Head of caudate nucleus (tissue), 42 donors: ENCODE measurements at places on chromosomes 13 and 19.

- DNase-seq = no peak
These were observed 663.8 kb downstream of the LIG4 start for GRCh38 chr13:107551521-107551920.

GRCh38 chr19:28966737-28967399, 246.1 kb downstream of the UQCRFS1 start:
- DNase-seq = no peak

DNA sequence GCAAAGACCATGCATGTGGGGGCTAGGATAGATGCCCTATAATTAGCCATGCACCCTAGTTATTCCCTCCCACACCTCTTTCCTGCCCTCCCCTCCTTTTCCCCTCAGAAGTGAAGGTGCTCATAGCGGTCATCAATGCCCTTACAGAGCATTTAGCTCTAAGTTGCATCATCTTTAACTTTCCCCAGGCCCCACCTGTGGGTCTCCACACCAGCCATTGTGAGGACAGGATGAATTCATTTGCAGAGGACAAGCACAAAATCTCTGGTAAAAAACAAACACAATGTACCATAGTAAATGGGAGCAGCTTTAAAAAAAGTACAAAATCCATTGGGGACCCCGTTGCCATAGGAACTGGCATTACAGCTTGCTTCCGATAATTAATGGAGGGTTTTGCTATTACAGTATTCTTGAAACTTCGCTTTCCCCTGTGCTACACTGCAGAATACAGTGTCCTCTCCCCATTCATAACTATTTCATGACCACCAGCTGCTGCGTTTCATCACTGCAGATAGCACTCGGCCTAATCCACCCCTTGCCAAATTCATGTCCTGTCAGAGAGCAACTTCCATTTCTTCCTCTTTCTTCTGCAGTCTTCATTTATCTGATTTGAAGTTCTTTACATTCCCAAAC, 110.5 kb downstream of the ZDHHC20 start:
- no peak for DNase-seq

DNA sequence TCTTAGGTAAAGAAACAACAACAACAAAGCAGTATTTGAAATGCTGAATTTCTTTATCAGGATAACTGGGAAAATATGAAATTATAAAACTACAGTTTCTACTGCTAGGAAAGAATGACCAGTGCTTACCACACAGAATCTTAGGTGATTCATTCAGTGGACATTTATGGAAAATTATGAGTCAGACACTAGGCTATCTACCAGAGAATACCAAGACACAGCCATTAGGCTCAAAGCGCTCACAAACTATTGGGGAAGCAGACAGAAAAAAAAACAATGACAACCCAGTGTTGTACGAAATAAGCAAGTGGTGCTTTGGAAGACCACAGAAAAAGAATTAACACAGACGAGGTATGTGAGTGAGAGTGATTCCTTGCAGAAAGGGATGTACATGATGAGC, 1019.5 kb downstream of the PCDH9 start:
- DNase-seq = no peak

- no peak for DNase-seq
These were observed 113.3 kb downstream of the SIPA1L3 start for GRCh38 chr19:38020311-38020710.

DNA sequence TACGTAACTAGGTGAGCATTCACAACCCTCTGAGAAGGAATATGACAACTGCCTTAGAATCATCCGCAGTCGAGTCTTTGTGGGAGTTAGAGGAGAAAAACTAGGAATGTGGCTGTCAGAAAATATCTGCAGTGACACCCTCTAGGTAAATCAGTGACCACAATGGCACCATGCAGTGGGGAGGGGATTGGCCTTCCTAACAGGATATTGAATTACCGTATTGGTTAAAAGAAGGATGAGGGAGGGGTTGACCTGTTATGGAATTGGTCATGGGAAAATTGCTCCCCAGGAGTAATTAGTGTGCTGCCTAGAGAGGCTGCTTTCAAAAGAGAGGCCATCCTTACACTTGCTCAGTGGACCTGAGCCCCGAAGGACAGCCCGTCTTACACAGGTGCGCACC, 205.6 kb upstream of the SOX1 start:
- DNase-seq = no peak

- DNase-seq = no peak
These were observed 14.9 kb downstream of the DPF1 start for GRCh38 chr19:38209152-38209551.

GRCh38 chr19:33677745-33678426, 56.1 kb downstream of the CHST8 start:
- no peak for DNase-seq

- DNase-seq = no peak
These were observed 121.6 kb upstream of the SGCG start for GRCh38 chr13:23059173-23059572.

- DNase-seq = no peak
These were observed 1303.0 kb downstream of the EFNB2 start for GRCh38 chr13:105232439-105232838.

DNA sequence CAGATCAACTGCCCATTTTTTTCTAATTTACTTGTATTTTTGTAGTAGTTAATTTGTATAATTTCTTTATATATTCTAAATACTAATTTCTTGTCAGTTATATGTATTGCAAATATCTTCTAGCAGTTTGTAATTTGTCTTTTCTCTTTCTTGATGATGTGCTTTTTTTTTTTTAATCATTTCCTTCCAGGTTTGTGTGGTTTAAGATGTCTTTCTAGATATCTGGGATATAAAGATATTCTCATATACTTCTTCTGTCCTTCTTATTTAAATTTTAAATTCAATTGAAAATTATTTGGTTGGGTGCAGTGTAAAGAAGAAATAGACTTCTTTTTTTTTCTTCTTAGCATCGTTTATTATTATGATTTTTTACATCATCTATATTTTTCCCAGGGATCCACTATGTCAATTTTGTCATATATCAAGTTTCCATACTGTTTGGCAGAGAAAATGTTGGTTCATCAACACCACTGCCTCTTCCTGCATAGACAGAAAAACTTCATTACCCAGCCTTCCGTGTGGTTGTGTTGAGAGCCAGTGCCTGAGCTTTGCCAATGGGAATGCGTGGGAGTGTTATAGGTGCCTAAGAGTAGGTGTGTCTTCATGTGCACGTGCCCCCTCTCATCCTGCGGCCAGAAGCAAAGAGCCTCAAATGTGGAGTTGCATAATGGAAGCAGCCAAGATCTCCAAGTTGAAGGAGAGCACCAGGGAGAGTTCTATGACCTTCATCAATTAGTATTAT, 15.8 kb downstream of the CPB2 start:
- no peak for DNase-seq

DNA sequence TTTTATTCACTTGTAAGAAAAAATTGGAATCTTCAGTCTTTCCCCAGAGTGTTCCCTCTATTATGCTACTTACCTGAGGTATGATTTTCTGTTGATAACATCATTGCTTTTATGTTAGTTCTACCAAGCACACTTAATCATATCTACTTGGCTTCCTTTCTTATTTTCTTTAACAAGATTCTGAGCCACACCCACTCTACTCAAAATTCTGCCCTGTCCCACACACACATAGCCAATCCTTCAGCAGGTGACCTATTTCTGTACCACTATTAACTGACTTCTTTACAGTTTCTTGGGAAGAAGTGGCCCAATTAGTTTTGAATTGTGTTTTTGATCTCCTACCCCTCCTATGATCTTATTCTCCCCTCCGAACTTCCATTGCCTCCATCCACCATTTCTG, 215.7 kb downstream of the PCDH9 start:
- no peak for DNase-seq

DNA sequence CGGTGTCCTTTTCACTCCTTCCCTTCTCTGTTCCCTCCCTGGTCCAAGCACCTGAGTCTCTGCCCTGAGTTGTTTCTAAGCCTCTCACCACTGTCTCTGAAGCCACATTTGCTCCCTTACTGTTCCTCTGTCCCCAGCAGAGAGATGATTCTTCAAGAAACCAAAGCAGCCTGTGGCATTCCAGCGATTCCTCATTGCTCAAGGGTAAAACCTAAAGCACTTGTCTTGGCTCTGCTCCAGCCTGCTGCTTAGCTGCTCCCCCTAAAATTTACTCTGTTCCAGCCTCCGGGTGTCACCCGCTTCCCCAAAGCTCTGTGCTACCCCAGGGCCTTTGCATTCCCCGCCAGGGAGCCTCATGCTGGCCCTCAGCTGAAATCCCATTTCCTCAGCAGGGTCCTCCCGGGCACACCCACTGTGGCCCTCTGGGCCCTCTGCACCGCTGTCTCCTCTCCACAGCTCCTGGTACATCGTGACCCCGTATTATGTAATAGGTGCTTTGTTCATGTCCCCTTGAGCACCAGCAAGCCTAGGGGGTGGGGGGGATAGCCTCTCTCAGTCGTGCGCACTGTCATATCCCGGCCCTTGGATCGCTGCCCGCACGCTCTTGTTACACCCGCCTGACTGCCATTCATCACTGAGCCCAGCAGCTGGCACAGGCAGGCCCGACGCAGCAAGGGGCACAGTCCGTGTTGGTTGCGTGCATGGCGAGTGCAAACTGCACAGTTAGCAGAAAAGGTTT, 15.8 kb downstream of the TECR start:
- DNase-seq = peak; percentile 95

GRCh38 chr19:22606954-22607652, 27.0 kb upstream of the ZNF492 start:
- DNase-seq = no peak

GRCh38 chr19:16473875-16474392, 2.2 kb upstream of the EPS15L1 start:
- DNase-seq = no peak

DNA sequence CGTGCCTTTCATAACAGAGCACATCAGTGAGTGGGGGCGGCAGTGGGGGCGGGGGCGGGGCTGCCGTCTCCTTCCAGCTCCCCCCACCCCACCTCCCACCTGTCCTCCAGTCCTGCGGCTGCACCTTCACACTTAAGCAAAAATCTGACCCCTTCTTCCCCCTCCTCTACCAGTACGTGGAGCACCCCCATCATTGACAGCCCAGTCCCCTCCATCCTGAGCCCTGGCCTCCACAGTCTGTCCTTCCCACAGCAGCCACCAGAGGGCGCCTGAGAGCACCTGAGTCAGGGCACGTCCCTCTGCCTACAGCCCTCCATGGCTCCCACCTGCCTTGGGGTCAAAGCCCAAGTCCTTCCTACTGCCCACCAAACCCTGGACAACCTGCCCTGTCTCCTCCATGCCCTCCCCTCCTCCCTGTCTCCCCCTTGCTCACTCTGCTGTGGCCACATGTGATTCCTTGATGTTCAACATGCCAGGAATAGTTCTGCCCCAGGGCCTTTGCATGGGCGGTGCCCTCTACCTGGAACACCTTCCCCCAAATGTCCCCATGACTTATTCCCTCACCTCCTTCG, 4.0 kb downstream of the EBI3 start:
- peak; percentile 17 for DNase-seq

DNA sequence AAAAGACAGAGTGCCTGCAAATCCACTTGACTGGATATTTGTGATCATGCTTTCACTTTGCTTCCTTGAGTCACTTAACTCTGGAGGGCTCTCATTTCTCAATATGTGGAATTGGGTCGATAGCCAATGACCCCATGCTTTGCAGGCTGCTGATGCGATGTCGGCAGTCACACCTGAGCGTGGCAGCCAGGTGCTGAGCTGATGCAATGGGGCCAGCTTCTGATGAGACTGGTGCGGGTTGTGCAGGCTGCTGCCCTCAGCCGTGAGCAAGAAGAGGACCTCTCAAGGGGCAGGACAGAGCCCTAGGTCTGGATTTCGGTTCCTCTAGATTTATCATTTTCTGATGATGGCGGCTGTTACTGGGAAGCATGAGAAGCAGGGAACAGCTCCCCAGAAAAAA, 334.1 kb downstream of the TEX29 start:
- DNase-seq = no peak

DNA sequence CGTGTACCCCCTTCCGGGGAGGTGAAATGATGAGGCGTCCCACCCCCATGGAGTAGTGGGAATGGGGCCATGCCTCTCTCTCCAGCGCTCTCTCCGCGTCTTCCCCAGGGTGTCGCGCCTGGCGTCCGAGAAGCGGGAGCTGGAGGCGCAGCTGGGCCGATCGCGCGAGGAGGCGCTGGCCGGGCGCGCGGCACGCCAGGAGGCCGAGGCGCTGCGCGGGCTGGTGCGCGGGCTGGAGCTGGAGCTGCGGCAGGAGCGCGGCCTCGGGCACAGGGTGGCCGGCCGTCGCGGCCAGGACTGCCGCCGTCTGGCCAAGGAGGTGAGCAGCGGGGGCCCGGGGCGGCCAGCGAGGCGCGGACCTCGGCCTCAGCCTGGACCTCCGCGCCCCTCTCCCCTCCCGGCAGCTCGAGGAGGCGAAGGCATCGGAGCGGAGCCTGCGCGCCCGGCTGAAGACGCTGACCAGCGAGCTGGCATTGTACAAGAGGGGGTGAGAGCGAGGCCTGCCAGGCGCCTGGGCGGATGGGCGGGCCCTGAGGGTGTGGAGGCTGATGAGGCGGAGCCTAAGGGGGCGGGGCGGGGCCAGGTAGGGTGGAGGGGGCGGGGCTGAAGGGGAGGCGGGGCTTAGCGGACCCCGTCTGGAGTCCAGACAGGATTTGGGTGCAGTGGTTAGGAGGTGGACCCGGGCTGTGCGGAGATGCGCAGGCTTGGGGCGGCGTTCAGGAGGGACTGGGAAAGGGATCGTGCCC, 7.7 kb downstream of the PGLYRP1 start:
- no peak for DNase-seq

DNA sequence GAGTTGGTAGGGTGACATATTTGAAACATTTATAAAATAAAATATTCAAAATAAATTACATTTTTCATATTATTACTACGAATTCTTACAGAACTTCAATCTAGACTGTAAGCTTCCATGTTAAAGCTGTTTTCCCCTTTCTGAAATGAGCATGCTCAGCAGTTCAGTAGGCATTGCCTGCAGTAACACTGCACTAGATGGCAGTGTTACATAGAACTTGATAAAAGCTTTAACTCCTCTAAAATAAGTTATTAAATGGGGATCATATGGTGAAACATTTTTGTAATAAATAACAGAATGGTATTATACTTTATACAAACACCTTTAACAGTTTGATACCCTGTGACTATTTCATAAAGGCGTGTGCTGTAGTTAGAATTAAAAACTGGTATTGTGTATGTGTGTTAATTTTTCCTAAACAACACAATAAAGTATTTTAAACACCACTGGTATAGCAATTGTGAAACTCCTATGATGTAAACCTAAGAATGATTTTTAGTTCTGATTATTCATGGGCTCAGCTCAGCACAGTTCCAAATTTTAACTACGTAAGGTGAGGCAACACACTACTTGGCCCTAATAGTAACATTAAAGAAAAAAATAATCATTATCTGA, 11.6 kb upstream of the GPR18 start:
- DNase-seq = no peak

DNA sequence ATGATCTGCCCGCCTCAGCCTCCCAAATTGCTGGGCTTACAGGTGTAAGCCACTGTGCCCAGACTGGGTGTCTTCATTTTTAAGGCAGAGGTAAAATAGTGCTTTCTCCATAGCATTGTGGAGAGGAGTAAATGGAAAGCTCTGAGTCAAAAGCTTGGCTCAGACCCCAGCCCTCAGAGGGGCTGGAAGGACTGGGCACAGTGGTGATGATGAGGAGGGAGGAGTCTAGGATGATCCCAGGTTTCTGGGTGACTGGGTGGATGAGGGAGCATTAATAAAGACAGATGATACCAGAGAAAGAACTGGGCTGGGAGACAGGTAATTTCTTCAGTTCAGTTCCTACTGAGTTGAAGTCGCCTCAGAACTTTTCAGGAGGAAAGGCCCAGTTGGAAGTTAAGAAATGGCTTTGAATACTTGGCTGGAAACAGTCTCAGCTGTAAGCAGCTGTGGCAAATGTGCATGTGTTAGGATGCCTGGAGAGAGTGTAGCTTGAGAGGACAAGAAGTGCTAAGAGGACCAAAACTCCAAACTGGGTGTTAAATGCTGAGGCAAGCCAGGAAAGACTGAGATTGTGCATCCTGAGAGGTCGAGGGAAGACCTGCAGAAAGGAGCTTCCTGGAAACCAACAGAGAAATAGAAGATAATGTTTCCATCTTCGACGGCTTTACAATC, 37.1 kb upstream of the MEDAG start:
- no peak for DNase-seq
